ENCODE measurements at places on chromosomes 3 and 15.

GRCh38 chr15:34496207-34496995, 58.8 kb upstream of the GOLGA8A start:
- no peak for DNase-seq

GRCh38 chr3:195240171-195240701, 30.7 kb downstream of the XXYLT1 start:
- DNase-seq: no peak

- DNase-seq: no peak
Measured at GRCh38 chr3:197420115-197420514, 121.7 kb upstream of the DLG1 start.

DNA sequence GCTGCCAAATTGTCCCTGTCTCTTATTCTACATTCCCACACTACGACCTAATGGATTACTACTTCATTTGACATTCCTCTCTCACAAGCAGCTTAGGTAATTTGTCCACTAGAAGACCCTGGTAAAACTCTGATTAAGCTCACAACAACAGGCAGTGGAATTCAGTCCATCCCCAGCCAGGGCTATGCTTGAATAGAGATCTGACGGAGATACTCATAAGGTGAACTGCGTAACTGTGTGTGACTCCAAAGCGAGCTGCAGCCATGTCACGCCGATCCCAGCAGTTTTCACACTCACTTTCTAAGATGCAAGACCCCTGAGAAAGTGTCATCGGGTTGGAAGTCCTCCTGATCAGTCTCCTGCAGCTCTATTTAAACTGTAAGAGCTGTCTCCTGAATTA, 25.7 kb upstream of the ROBO2 start:
- no peak for DNase-seq

- no peak for DNase-seq
Measured at GRCh38 chr3:195115600-195116406, 155.2 kb downstream of the XXYLT1 start.

DNA sequence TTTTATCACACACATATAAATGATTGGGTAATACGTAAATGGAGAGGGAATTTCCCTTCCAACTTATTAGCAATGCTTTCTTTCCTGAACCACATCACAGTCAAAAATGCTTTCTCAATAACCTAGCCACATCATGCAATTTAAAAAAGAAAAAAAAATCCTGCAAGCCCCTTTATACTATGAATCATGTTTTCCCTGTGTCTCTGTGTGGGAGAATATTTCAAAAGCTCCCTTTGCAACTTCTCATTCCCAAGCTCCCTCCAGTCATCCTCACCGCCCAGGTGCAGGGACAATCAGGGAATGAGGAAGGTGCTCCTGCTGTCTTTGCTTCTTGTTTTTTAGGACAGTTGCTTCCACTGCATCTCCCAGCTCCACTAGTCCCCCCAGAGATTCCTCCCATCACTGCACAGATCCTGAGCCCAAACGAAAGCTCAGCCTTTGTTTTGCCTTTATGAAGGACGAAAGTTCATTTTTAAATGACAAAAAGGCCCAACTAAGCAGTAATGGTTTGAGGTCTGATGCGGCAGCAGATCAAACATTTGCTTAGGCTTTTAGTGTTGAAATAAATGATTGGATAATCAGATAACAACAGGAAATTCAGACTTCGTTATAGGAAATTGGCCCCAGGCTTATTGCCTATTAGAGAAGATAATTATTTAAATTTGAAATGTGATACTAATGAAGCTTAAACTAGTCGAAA, 47.8 kb upstream of the ADGRG7 start:
- DNase-seq: peak; percentile 38

GRCh38 chr3:146969356-146969755, 364.2 kb upstream of the PLSCR5 start:
- no peak for DNase-seq
